ENCODE measurements at places on chromosomes 1 and 21.

DNA sequence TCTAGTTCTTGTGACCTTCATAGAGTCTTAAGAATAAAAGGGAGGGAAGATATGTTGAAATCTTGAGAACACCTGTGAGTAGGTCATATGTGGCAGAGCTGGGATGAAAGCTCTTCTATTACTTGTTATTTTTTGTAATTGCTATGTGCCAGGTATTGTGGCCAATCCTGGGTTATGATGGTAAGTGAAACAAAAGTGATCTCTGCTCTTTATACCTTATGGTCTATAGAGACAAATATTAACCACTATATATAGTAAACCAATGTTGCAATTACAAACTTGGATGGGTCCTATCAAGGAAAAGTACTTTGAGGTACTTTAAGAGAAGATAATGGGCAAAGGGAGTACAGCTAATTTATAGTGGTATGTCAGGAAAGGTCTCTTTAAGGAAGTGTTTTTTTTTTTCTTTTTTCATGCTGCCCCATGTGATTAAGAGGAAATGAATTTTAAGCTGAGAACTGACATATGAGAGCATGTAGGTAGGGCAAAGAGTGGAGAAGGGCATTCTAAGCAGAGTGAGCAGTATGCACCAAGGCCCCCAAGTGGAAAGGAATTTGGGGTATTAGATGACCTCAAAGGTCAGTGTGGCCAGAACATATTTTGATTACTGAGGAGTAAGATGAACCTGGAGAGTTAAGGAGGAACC, 43.3 kb downstream of the POU2F1 start:
- no peak for DNase-seq

DNA sequence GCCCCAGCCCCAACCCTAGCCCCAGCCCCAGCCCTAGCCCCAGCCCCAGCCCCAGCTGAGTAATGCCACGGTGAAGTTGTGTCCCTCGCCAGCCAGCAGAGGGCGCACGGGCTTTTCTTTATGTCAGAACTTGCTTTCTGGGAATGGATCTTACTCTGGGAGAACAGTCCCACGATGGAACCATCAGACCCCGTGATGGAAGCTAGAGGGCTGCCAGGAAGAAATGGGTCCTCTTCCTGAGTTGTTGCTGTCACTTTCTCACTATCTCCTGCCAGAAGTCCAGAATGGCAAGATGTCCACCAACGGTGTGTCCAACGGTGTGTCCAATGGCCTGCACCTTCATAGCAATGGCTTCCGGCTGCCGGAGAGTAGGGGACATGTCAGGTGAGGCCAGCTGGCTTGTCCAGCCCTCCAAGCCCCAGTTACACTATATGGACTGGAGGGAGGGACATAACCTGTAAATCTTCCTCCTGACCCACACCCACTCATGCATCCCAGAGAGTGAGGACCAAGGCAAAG, 25.1 kb upstream of the TMEM222 start:
- DNase-seq, result peak; percentile 75

DNA sequence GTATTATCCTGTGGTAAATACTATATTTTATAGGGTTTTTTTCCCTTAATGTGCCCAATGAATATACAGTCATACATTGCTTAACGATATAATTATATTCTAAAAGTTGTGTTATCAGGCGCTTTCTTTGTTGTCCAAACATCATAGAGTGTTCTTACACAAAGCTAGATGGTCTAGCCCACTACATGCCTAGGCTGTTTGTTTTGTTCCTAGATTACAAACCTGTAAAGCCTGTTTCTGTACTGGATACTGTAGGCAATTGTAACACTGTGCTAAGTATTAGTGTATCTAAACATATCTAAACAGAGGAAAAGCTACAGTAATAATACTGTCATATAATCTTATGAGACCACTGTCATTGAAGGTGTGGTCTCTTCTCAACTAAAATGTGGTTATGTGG, 242.6 kb upstream of the C1orf105 start:
- DNase-seq, result no peak

DNA sequence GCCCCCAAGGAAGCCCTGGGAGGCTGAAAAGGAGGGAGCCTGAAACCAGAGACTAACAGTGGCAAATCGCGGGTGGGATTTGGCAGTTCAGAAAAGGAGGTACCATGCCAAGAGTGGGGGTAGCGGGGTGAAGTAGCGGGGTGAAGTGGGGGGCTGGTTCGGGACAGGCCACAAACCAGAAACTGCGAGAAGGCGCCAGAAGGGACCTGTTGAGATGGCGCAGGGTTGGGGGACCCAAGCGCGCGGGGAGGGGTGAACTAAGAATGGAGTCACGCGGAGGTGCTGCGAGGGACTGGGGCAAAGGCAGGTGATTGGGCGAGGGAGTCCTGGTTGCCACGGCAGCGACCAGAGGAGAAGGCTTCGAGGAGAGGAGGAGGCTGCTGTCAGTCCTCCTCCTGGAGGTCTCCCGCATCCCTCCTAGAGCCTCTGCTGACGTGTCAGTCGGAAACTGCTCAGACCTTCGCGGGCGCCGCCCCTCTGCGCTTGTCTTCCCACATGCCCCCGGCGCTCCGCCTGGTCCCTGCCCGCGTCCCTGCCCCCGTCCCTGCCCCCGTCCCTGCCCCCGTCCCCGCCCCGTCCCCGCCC, 438 bp upstream of the MIA3 start:
- DNase-seq, result peak; percentile 89

DNA sequence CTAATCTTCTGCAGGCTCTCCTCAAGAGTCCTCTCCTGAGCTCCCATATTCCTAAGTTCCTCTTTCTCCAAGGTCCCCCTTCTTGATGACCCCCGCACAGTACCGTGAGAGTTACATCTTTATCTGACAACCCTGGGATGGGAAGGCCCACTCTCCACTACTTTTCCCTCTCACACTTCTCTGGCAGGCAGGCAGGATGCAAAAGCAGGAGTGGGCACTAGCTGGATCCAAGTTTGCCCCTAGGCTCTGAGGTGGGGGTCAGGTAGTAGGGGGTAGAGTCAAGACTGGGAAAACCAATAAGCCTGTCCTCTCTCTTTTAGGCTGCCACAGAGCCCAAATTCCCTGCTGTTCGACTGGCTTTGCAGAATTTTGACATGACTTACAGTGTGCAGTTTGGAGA, 3.9 kb downstream of the NSUN4 start:
- DNase-seq, result no peak
